ENCODE measurements at places on chromosomes 2 and 18.
A peak's percentile ranks its signal among the peaks of the same experiment; 100 is the strongest.

DNA sequence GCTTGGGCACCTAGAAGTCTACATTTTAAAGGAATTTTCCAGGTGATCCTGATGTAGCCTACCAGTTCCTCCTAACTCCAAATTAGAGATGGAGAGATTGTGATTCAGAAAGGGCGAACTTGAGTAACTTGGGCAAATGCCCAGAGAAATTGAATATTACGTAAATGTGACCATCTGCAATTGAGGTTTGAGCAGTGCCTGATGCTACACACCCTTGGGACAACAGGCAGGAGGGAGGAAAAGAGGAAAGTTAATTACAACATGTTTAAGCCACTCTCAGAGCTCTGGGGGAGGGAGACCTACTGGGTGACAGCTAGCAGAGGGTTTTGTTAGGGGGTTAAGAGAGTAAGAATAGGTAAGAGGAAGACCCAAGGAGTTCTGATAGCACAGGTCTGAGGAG, 208.9 kb downstream of the LPIN1 start:
- no peak for DNase-seq

DNA sequence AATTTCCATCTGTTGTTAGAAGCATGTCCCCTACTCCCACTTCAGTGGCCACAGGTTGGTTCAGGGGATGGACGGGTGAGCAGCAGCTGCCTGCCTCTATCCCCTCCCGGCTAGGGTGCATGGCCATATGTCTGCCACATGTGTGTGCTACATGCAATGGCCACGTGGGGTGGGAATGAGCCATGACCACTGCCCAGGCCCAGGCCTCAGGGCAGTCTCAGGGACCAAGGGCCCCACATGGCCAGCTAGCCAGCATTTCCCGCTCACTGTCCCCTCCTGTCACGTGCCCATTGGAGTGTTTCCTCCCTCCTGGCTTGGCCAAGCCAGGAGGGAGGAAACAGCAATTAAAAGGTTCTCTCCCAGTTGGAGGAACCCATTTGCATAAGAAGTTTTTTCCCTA, 117.1 kb downstream of the KCNS3 start:
- no peak for DNase-seq

DNA sequence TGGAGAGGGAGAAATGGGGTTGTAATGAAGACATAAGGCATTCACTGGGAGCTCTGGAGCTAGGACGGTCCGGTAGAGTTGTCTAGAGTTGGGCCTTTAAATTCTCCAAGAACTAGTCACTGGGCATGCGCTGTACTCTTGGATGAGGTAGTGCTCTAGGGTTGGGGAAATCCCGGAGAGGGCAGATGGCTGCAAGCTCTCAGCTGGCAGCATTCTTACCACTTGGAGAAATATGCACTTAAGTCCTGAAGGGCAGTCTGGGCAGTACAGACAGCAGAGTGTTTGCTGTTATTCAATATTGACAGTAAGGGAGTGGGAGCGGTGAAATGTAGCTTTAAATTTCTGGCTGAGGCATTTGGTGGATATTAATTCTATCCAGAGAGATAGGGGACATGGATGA, 214.6 kb downstream of the RDH14 start:
- DNase-seq = no peak

DNA sequence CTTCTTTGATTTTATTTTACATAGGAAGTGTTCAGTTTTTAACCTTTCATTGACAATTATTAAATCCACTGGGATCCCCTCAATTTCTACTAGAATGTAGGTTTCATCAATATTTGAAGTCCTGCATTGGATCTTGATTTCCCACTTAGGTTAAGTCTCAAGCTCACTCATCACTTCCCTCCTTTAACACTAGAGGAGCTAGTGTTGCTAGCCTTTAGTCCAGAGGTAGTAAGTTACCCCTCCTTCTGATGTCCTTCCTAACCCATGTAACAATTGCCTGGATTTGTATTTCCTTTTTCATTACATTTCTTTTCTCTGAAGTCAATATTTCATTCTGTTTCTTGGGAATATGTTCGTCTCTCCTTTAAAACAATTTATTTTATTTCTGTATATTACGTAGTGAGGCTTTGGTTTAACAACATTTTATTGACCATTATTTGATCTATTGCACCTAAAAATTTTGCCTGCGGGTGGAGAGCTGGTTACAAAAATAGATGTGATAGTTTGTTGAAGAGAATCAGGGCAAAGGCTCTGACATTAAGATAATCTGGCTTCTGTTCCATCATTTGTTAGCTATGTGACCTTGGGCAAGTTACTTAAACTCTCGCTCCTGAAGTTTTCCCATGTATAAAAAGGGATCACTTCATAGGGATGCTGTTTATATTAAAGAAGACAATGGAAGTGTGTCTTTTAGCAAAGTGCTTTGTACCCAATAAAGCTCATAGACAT, 833.0 kb downstream of the SLC4A3 start:
- DNase-seq = no peak

DNA sequence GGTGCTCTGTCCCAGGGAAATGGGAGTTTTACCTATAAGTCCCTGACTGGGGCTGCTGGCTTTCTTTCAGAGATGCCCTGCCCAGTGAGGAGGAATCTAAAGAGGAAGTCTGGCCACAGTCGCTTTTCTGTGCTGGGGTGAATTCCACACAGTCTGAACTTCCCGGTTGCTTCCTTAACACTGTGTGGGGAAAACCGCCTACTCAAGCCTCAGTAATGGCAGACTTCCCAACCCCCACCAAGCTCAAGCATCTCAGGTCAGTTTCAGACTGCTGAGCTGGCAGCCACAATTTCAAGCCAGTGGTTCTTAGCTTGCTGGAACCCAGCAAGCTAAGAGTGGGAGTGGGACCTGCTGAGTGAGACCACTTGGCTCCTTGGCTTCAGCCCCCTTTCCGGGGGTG, 54.9 kb downstream of the NUP35 start:
- no peak for DNase-seq

DNA sequence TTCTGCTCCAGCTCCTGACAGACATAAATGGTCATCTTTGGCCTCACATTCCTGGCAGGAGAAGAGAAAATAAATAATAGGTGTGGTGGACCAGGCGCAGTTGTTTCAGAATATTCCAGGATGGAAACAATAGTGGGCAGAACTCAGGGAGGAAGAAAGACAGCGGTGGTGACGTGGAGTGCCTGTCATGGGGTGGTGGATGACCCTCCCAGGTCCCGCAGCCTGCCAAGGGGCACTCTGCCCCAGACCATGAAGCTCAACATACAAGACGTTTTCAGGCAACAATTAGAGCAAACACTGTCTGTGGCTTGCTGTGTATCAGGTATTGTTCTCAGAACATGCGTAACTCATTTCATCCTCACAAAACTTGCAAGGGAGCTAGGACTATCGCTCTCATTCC, 50.9 kb downstream of the TFCP2L1 start:
- no peak for DNase-seq

- no peak for DNase-seq
Observed at GRCh38 chr18:45255197-45255890, 359.9 kb upstream of the SLC14A2 start.

DNA sequence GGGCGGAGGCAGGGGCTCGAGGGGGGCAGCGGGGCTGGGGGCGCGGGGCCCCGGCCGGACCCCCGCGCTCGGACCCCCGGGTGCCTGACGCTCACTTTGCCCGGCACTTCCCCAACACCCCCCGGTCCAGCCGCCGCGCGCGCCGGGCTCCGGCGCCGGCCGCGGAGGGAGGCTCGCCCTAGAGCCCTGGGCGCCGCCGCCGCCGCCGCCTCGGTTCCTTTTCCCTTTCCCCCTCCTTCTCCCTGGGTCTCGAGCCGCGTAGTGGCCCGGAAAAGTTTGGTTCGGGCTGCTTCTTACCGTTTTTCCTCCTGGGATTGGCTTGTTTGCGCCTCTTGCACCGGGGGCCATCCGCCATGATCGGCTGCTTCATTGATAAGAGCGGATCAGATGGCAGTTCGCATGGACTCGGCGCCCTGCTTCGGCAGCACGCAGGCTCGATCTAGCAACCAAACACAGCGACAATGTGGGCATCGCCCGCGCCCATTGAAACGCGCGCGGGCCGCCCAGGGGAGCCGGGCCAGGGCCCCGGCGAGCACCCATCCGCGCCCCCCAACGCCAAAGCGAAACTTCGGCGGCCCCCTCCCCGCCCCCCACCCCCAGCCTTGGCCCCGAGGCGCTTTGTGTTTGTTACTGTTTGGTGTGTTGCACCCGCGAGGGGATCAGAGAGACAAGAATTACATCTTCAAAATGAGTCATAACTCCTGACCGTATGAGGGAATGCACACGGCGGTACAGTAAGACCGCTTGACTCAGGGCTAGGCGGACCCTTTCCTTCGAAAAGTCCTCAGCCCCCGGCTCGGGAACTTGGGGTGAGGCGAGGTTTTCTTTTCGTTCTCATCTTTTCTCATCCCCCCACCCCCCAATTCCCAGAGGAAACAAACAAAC, 2.7 kb downstream of the ZEB2 start:
- peak; percentile 40 for DNase-seq

- DNase-seq = no peak
Observed at GRCh38 chr18:75439348-75439747, 11.8 kb upstream of the SMIM21 start.

GRCh38 chr2:15684161-15685039, 92.7 kb downstream of the DDX1 start:
- no peak for DNase-seq

DNA sequence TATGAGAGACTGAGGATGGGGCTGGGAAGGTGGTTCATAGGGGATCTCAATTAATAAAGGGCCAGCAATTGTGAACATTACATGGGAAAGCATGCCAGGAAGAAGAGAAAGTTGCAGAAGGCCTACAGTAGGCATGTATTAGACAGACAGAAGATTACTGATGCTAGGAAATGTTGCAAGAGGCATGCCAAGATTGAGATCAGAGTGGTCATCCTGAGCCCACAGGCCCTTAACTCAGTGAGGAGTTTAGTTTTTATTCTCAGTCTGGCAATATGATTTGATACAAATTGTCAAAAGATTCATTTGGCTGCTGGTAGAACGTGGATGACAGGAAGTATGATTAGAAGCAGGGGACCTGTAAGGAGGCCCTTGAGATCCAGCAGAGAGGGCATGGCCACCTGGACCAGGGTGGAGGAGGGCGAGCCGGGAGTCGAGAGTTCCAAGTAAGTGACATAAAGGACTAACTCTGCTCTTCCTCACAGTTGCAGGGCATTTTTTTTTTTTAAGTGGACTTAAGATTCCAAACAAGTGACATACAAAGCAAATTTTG, 54.9 kb downstream of the EPHA4 start:
- DNase-seq = no peak

DNA sequence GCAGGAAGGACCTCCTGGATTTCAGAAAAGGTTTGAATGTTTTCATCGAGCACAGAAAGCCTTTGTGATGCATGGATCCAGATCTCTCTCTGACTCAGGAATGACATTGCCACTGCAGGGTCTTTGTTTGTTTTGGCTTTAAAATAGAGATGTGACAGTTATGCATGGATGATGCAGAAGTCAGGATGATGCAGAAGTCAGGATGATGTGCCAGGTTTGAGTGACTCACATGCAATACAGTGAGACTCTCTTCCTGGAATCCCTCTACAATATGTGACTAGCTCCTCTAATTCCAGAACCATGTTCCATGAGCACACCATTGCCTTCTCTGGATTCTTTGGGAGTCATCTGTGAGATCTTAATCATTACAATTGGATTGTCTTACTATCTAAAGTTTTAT, 177.9 kb upstream of the RAB6C start:
- no peak for DNase-seq

DNA sequence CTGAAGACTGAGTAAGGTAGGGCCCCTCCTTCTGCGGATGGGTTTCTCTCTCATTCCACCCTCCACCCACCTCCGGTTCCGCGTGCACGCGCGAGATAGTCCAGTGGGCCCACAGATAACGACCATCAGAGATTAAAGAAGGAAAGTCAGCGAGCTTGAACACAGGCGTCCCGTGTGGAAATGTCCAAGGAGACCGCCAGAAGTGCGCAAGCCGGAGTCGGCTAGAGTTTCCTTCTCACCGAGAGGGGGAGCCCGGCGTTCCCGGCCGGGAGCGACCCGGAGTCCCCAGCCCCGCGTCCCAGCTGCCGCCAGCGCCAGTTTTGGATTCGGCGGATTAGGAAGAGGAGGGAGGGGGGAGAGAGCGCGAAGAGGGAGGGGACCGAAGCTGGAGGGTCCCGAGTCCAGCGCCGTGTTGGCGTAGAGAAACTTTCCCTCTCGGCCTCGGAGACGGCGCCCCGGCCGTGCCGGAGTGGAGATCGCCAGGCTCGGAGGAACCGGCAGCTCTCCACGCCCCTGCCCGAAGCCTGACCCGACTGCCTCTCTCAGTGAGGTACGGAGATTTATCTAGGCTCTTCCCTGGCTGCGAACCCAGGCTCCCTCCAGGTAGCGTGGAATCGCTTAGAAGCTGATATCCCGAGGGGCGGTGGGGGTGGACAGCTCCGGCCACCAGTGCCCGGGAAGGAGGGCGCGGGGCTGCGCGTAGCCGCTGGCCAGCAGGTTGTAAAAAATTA, at the start of gene GULP1:
Gene GULP1 (plus strand): TSS at position 258 of the 731 bp plus-strand sequence. CDS start 185,829 bp downstream, outside the sequence.
- DNase-seq = no peak

DNA sequence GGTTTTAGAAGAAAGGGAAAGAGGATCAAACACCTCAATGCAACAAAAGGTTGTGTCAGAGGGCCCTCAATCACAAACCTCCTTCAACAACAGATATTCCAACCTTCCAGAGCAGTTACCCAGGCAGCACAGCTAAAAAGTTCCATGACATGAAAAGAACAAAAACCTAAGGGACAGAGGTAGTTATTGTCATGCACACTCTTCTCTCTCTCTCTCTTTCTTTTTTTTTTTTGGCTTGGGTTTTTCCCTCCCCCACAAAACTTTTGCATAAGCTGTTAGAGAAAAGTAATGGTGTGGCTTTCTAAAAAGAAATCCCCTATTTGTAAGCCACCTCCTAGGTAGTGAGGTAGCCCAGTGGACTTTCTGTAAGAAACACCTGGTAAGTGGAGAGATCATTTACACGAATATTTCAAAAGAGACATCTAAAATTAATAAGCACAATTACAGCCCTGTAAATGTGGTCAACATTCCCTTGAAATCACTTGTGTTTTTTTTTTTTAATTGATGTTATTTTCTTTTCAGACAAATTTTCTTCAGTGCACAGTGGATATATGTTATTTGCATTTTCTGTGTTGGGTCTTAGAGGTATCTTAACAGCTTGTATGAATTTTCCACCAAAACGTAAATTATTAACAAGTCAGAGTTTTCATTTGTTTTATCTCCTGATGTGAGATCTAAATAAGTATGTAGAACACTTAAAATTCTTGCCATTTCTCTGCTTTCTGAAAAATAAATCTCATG, 48.4 kb downstream of the ZEB2 start:
- DNase-seq = no peak

GRCh38 chr2:9678544-9678943, 47.7 kb upstream of the YWHAQ start:
- no peak for DNase-seq

- DNase-seq = no peak
Observed at GRCh38 chr2:99461828-99462483, 27.9 kb downstream of the REV1 start.
